ENCODE measurements at places on chromosomes 4 and X.

DNA sequence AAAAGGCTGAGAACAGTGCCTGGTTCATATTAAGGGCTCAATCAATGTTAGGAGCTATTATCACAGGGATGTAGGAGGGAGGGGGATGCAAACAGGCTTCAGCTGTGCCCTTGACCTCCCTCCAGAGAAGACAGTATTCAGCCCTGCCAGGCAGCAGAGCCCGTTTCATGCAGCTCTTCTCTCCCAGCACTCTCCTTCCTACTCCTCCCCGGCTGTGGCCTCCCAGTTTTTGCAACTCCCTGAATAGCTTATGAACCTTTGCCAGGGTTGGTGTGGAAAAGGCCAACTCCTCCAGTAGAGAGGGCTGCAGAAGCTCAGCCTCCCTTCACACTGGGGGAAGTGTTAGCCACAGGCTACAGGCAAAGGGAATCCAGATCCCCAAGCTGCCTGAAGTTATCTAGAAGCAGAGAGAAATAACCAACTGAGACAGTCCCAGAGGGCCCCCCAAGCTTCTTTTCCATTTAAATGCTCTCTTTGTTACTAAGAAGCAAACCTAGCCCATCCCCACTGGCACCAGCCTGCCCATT lies 31.7 kb upstream of the APLN start:
- no peak for ATAC-seq

DNA sequence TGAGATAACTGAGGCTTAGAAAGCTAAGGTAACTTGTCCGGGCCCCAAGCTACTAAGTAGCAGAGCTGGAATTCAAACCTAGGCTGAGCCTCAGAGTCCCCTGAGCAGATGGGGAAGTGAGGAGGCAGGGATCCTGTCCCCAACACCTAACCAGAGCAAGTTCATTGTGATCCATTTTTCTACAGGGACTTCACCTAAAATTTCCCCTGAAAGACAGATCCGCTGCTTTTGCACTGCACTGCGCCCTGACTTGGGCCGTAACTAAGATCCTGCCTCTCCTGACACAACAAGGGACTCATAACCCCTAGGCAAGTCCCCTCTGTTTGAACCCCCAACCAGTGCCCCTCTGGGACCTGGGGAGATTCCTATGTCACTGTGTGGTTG lies 25.6 kb upstream of the MTM1 start:
- no peak for ATAC-seq

GRCh38 chr4:181959121-181959520 lies 284.1 kb upstream of the TENM3 start:
- ATAC-seq: no peak

DNA sequence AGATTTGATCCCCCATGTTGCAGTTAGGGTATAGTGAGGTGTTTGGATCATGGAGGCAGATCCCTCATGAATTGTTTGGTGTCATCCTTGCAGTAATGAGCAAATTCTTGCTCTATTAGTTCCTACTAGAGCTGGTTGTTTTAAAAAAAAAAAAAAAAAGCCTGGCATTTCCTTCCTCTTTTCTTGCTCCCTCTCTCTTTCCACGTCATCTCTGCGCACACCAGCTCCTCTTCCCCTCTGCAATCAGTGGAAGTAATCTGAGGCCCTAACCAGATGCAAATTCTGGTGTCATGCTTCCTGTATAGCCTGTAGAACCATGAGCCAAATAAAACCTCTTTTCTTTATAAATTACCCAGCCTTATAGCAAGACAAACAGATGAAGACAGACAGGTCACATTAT lies 24.5 kb downstream of the WDR17 start:
- peak; percentile 61 for ATAC-seq

GRCh38 chr4:95021099-95021498 lies 263.3 kb downstream of the BMPR1B start:
- ATAC-seq: no peak

GRCh38 chrX:117977526-117977925 lies 139.1 kb downstream of the KLHL13 start:
- ATAC-seq: no peak

DNA sequence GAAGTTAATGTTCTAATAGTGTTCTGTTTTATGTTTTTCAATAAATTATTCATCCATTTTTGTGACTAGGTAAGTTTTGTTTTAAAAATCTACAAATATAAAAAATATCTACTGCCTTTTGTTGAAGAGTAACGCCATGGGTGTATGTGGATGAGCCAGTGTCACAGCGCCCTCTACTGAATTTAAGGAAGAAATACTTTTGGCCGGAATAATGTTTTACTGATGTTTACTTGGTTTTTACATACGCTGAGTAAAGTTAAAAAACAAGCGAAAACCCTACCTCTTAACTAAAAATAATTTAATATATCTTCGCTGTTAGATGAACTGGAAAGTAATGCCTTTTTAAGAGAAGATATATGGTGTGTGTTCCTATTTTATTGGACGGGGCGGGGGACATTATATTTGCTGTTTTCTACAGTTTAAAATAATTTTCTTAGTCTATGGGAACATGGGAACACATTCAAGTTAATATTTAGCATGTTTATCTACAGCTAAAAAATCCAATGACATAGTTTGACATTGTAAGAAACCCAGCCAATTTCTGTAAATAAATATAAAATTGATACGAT lies 86.1 kb downstream of the CPE start:
- ATAC-seq: no peak

DNA sequence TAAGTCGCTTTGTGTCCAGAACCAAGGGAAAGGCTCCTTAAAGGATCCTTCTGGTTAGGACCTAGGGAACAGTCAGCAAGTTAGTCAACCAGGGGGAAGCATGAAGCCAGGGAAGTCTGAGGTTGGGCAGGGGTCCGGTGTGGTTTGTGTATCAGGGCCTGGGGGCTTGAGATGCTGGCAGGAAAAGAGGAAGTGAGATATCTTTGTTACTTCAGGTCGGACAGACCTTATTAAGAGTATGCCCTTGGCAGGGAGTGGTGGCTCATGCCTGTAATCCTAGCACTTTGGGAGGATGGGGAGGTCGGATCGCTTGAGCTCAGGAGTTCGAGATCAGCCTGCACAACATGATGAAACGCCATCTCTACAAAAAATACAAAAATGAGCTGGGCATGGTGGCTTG lies 52.3 kb upstream of the TRPC5OS start:
- no peak for ATAC-seq

DNA sequence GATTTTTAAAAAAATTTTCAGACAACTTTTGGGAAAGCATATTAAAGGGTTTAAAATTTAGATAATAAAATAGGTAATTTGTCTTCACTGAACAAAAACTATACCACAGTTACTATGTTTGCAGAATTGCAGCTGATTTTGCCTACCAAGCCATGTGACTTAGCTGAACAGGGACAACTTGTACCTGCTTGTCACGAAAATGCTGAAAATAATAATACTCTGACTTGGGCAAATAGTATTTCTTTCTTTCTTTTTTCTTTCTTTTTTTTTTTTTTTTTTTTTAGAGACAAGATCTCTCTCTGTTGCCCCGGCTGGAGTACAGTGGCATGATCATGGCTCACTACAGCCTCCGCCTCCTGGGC lies 225.2 kb upstream of the PPP1R2C start:
- ATAC-seq: no peak

- no peak for ATAC-seq
Measured at GRCh38 chrX:41932885-41933284, 9.5 kb upstream of the CASK start.

- no peak for ATAC-seq
Measured at GRCh38 chr4:3376266-3376665, 65.5 kb upstream of the HGFAC start.

DNA sequence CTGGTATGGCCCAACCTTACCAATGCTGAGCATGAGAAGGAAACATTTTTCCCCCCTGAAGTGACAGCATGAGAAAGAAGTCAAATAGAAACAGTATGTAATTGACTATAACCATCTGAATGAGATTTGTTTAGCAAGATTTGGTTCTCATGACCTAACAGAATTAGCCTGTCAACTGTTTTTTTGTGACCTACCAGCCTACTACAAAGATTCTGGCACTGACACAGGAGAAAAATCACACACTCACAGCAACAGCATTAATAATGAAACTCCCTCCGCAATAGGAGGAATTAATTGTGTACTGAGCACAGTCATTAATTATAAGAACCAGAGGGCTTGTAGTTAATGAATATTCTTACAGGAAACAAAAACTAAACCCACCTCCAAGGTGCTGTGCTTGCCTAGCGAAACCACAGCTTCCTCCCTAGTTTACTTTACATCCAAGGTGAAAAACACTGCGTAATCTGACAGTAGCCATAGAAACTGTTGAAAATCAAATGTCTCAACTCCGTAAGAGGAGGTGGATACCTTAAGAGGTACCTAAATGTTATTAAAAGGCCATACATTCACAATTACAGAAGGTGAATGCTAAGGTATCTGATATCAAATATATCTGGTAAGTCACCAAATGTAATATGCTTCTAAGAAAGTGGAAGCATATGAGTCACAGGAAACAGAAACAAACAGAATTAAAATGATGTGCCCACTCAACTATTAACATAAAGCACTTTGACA lies 34.9 kb downstream of the MMRN1 start:
- ATAC-seq: no peak

DNA sequence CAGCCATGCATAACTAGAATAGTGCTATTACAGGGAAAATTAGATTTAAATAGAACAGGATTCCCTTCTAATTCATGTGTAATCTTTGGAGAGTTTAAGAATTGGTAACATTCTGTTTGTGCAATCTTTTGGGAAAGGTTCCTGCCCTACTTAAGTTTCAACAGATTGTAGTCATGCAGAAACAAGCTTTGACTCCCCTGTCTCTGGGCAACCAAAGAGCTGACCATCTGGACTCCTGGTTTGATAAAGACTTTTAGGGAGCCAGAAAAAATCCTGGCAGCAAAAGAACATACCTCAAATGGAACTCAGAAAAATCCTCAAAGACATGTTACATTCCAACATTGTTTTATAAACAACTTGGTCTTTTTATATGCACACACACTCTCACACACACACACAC lies 191.1 kb upstream of the NEIL3 start:
- peak; percentile 91 for ATAC-seq

GRCh38 chr4:148330161-148330560 lies 112.1 kb downstream of the NR3C2 start:
- ATAC-seq: no peak

GRCh38 chr4:145881576-145881975 lies 57.0 kb downstream of the ZNF827 start:
- no peak for ATAC-seq

DNA sequence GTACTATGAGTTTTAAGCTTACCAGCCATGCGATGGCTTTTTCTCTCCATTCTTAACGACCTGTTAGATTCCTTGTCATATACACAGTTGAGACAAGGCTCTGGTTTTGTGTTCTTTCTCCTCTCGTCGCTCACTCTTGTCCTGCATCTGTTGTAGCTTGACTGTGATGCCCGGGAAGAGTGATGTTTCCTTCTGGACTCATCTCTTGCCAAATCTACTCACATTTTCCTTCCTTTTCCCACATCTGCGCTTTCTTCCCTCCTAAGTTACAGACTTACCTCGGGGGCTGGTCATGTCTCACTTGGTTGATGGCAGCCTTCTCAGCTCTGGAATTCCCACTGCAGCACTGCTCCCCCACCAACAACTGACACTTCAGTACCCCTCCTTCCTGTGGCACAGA lies 4.8 kb upstream of the MAP7D3 start:
- ATAC-seq: no peak

DNA sequence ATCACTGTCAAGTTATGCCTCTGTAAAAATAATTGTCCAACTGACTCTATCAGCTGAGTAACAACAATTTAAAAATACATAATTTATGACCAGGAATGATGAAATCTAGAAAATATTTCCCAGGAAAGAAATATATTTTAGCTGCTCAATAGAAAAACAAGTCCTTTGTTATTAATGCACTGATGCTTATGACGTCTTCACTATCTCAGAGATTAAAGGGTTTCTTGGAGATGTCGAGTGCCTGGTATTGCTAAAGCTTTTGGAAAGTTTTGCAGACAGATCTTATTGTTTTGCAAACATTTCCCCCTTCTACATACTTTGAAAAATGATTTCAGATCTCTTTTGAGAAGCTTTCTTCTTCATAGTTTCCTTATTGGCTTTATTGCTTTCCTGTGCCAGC lies 154.6 kb upstream of the RPS6KA3 start:
- ATAC-seq: no peak

- no peak for ATAC-seq
Measured at GRCh38 chr4:89140168-89140759, 28.9 kb downstream of the TIGD2 start.

DNA sequence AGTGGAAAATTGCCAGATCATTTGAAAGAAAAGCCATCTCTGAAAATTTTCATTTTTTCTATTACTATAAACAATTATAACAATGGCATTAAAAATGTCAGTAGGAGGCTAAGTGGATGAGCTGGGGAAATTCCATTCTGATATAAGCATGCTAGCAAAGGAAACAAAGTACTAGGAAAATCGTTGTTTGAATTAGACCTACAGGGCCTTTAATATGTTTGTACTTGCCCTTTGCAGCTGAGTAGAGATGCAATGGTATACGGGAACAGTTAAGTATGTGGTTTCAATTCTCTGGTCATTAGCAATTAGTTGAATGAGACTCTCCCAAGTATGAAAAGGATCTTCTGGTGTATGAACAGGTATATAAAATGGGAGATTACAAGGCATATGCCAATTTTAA lies 452.2 kb downstream of the PCDH11X start:
- ATAC-seq: no peak

- ATAC-seq: no peak
Measured at GRCh38 chr4:87919941-87920340, 55.6 kb upstream of the SPP1 start.

DNA sequence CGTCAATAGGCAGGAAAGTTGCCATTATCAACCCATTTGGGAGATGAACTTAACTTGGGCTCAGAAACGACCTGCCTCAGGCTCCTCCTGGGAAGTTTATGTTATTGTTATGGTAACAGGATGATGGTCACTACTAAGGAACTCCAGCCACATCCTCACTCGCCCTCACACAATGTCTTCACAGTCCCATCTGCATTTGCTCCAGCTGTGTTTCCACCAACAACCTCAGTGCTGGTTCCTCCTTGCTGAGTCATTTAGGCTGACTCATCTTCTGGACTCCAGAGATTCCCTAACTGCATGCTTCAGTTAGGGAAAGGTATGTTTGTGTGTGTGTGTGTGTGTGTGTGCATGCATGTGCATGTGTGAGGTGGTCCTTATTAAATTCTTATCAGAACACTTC lies 293.4 kb upstream of the BOD1L1 start:
- peak; percentile 79 for ATAC-seq

- ATAC-seq: no peak
Measured at GRCh38 chr4:138223231-138223910, 18.8 kb downstream of the SLC7A11 start.

DNA sequence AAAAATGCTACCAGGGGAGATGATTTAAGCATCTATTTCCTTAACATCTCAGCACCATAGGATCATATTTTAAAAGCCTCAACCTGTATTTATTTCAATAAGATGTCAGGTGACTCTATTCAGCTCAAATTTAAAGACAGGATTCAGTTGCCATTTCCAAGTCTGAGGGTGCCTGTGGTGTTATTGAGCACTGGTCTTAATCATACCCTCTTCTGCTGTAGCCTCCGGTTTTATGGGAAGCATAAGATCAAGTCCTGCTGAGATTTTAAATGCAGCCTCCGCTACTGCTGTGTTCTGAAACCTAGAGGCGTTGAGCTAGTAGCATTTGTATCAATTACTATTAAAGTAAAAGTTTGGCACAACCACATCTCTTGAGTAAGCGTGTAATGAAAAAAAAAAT lies 185.7 kb upstream of the NWD2 start:
- ATAC-seq: no peak

Data from gastroesophageal sphincter (tissue), 4 donors.